ENCODE measurements at places on chromosomes 6 and 20. TPM values are rescaled to one million over a fixed set of nuclear protein-coding genes. Genes with fewer than 3 reads are reported as not detected.

DNA sequence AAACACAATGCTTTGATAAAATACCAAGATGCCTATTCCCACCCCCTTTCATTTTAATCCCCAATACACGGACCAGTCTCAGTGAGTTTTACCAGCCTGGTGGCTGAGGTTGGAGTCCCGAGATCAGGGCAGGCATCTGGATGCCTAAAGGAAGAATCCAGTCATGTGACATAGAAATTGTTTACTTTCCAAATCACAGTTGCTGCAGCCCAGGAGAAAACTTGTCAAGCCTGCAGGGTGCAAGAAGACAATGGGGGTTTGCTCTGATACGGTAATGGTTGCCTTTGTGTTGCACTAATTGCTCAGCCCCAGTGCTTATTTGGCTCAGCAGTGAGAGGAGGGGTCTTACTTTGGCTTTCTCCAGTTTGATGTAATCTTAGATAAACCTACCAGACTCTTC is 308.5 kb upstream of the POU3F2 start:
- H3K27ac ChIP-seq, result no peak overlapping the region
- no peak overlapping the region for H3K4me3 ChIP-seq
- no peaks in the 10 kb centered on the region for H3K4me1 ChIP-seq
- no peaks in the 10 kb centered on the region for H3K36me3 ChIP-seq
- DNase-seq, result no peak

DNA sequence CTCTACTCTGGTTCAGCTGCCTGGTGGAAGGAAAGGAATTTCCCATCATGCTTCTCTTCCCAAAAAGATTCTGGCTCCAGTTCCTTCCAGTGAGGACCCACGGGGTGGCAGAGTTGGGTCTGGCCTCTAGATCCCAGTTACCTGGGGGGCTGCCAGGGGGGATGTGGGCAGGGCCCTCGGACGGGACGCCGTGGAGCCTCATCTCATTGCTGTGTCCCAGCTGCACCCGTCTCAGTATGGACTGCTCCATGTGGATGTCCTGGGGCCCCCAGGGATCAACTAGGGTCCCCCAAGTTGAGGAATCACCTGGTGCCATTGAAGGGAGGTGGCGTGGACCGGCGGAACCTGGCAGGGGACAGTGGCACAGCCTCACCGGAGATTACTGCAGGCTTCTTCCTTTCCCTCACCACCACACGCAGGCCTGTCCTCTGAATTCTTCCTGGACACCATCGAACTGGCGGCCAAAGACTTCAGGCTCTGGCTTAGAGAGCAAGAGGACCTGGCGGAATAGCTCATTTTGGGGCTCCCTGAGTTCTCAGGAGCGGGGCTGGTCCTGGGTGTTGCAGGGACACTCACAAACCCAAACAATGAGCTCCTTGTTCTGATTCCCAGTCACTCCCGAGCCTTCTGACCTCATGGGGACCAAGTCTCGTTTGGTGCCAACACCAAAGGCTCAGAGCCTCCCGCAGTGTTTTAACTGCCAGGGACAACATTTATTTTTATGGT is 8.5 kb downstream of the ZBP1 start:
- DNase-seq, result peak; percentile 58
- no peaks in the 10 kb centered on the region for H3K4me1 ChIP-seq
- peaks cover 2% of the 10 kb centered on the region for H3K27me3 ChIP-seq
- H3K4me3 ChIP-seq, result no peak overlapping the region
- no peak overlapping the region for H3K27ac ChIP-seq

- no peaks in the 10 kb centered on the region for H3K36me3 ChIP-seq
- H3K4me1 ChIP-seq, result no peaks in the 10 kb centered on the region
- H3K27me3 ChIP-seq, result no peaks in the 10 kb centered on the region
- DNase-seq, result no peak
- H3K4me3 ChIP-seq, result no peak overlapping the region
Measured at GRCh38 chr6:22343864-22344263, 47.0 kb upstream of the PRL start.

DNA sequence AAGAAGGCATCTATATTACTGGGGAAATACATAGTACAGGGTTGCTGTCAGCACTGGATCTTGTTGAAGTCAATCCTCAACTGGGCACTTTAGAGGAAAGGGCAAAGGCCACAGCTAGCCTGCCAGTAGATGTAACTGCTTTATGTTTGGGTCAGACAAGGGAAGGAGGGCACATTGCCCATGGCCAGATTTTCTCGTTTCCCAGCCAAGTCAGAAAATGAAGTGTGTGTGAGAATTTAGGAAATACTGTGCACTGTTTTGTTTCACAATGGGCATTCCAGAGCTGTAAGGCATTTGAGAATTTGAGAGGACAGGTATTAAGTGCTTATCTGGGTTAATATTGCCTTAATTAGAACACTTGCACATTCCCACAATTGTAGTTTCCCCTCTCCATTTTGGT is 183.9 kb upstream of the MCHR2 start:
- no peaks in the 10 kb centered on the region for H3K27me3 ChIP-seq
- no peak overlapping the region for H3K4me3 ChIP-seq
- peaks cover 21% of the 10 kb centered on the region for H3K4me1 ChIP-seq
- H3K36me3 ChIP-seq, result no peaks in the 10 kb centered on the region
- DNase-seq, result no peak
- H3K27ac ChIP-seq, result no peak overlapping the region

GRCh38 chr6:107743311-107743710 is 80.8 kb downstream of the SCML4 start:
- no peak overlapping the region for H3K4me3 ChIP-seq
- 0 out of 2 replicates have a peak, but pooled peaks cover 7% of the 10 kb centered on the region for H3K27me3 ChIP-seq
- no peaks in the 10 kb centered on the region for H3K36me3 ChIP-seq
- no peak overlapping the region for H3K27ac ChIP-seq
- DNase-seq, result no peak

DNA sequence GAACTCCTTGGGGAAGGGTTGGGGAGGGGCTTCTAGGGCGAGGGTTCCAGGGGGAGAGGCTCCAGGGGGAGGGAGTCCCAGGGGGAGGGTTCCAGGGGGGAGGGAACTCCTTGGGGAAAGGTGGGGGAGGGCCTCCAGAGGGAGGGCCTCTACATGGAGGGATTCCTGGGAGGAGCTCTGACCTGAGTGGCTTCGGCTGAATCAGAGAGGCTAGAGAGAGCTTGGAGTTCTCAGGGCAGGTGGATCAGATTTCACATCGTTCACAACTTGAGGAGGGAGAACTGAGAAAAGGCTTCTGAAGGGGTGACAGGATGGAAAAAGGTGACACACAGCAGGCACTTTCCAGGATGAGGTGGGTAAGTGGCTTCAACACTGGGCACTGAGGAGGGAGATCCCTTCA is 49.1 kb downstream of the DAAM2 start:
- no peaks in the 10 kb centered on the region for H3K27me3 ChIP-seq

GRCh38 chr6:45727819-45728449 is 287.7 kb downstream of the CLIC5 start:
- H3K27me3 ChIP-seq, result no peaks in the 10 kb centered on the region
- no peak overlapping the region for H3K27ac ChIP-seq
- no peaks in the 10 kb centered on the region for H3K36me3 ChIP-seq
- H3K4me1 ChIP-seq, result peaks cover 29% of the 10 kb centered on the region
- DNase-seq, result peak; percentile 84
- no peak overlapping the region for H3K4me3 ChIP-seq

DNA sequence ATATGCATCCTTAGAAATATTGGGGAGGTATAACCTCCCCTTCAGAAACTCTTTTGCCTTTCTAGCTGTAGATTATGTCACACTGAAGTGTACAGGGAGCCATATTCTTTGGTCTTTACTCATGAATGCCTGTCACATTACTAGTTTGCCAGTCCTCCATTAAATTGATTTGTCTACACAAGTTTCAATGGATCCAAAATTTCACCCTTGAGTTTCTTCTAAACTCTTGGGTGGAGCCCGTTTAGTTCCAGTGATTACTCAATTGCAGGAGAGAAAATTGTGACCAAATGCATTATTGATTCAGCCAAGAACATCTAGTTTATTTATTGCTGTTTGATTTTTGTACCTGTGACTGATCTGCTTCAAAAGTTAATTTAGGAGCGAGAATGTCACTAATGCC is 60.4 kb upstream of the TFB1M start:
- no peak for DNase-seq
- H3K27ac ChIP-seq, result no peak overlapping the region
- H3K27me3 ChIP-seq, result no peaks in the 10 kb centered on the region
- H3K4me1 ChIP-seq, result no peaks in the 10 kb centered on the region
- H3K4me3 ChIP-seq, result no peak overlapping the region

- H3K27ac ChIP-seq, result no peak overlapping the region
- no peak for DNase-seq
- no peak overlapping the region for H3K4me3 ChIP-seq
- no peaks in the 10 kb centered on the region for H3K36me3 ChIP-seq
- no peaks in the 10 kb centered on the region for H3K4me1 ChIP-seq
- peaks cover 42% of the 10 kb centered on the region for H3K27me3 ChIP-seq
Measured at GRCh38 chr20:63031251-63032014, 24.7 kb upstream of the BHLHE23 start.

- H3K4me1 ChIP-seq, result no peaks in the 10 kb centered on the region
- DNase-seq, result no peak
- H3K27me3 ChIP-seq, result no peaks in the 10 kb centered on the region
- H3K36me3 ChIP-seq, result no peaks in the 10 kb centered on the region
- H3K27ac ChIP-seq, result no peak overlapping the region
- no peak overlapping the region for H3K4me3 ChIP-seq
Measured at GRCh38 chr20:3740615-3741301, 8.3 kb downstream of the HSPA12B start.

- H3K27me3 ChIP-seq, result no peaks in the 10 kb centered on the region
- H3K4me3 ChIP-seq, result no peak overlapping the region
- DNase-seq, result no peak
Measured at GRCh38 chr6:13217206-13217905, 111.0 kb downstream of the TBC1D7 start.

GRCh38 chr6:57173056-57173885 is 1.1 kb downstream of the BAG2 start:
- H3K4me3 ChIP-seq, result peak overlapping the region; percentile 78
- H3K4me1 ChIP-seq, result peaks cover 8% of the 10 kb centered on the region
- DNase-seq, result peak; percentile 18
- H3K36me3 ChIP-seq, result peaks cover 6% of the 10 kb centered on the region
- H3K27me3 ChIP-seq, result no peaks in the 10 kb centered on the region
- H3K27ac ChIP-seq, result peak overlapping the region; percentile 84

DNA sequence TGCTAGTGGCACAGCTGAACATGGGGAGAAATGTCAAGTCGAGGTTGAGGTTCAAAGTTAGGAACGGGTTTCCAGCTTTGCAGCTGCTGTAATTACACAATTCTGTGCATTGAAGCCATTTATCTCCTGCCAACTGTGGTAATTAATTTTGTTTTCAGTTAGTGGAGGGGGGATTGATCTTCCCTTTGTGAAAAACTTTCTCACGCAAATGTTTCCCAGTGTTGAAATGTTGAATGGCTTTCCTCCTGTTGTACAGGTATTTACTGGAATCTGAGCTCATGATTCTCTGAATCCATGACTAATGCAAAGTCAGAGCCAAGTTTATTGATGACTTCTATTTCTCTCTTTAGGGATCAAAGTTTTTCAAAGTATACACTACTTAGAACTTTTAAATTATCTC is 198.4 kb upstream of the SLC35B3 start:
- no peaks in the 10 kb centered on the region for H3K27me3 ChIP-seq
- H3K4me3 ChIP-seq, result no peak overlapping the region
- H3K36me3 ChIP-seq, result no peaks in the 10 kb centered on the region
- H3K4me1 ChIP-seq, result no peaks in the 10 kb centered on the region
- no peak overlapping the region for H3K27ac ChIP-seq

- H3K36me3 ChIP-seq, result no peaks in the 10 kb centered on the region
- peaks cover 5% of the 10 kb centered on the region for H3K27me3 ChIP-seq
- H3K4me1 ChIP-seq, result no peaks in the 10 kb centered on the region
- H3K27ac ChIP-seq, result no peak overlapping the region
Measured at GRCh38 chr20:39661833-39662232, 699.7 kb downstream of the DHX35 start.

- no peaks in the 10 kb centered on the region for H3K36me3 ChIP-seq
- DNase-seq, result no peak
- H3K4me3 ChIP-seq, result no peak overlapping the region
- H3K27ac ChIP-seq, result no peak overlapping the region
- peaks cover 4% of the 10 kb centered on the region for H3K4me1 ChIP-seq
Measured at GRCh38 chr20:49919461-49919860, 4.1 kb upstream of the SPATA2 start.

DNA sequence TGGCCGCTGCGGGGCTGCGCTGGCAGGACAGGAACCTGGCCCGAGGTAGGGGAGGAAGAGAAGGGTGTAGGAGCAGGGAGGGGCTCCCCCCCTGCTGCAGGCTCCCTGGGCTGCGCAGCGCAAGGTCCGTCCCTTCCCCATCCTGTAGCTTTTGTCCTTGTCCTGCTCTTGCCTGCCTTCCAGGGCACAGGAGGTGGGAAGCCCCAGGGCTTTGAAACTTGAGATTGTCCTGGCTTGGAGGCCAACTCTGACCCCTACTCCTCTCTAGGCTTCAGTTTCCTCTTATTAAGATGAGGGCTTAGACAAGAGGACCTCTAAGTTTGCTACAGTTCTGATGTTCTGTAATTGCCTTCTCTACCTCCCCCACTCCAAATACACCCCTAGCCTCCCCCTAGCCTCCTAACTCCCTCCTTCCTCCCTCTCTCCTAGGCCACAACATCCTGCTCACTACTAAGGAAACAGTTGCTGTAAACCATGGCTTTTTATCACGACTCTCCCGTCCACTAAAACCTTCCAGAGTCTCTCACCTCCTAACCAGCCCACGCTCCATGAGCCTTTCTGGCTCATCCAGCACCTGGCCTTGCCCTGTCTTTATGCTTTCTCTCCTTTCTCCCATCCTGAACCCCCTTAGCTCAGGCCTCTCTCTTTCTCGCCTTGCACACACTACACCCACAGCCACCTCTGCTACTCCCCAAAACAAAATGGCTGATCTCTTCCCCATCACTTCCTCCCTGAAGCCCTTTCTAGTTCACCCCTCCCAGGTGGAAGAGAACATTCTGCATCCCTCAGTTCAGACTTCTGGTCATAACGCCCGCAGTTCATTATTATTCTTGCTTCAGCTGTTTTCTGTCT is 10.2 kb downstream of the UNC5CL start:
- H3K27me3 ChIP-seq, result no peaks in the 10 kb centered on the region
- peaks cover 13% of the 10 kb centered on the region for H3K4me1 ChIP-seq
- H3K36me3 ChIP-seq, result no peaks in the 10 kb centered on the region
- H3K27ac ChIP-seq, result peak overlapping the region; percentile 41
- DNase-seq, result peak; percentile 47

GRCh38 chr6:166419286-166419685 is 36.5 kb upstream of the MPC1 start:
- H3K4me3 ChIP-seq, result no peak overlapping the region
- peak overlapping the region; percentile 30 for H3K27ac ChIP-seq
- H3K4me1 ChIP-seq, result peaks cover 18% of the 10 kb centered on the region
- H3K36me3 ChIP-seq, result no peaks in the 10 kb centered on the region
- H3K27me3 ChIP-seq, result no peaks in the 10 kb centered on the region
- peak; percentile 81 for DNase-seq

The COL21A1 gene
- total RNA-seq, result 1.2 TPM

The LGSN gene
- total RNA-seq, result not detected

The OR12D3 gene
- not detected for total RNA-seq

The TRIM27 gene
- total RNA-seq, result 48.2 TPM

The NKX2-4 gene
- total RNA-seq, result 3.9 TPM

The NR2E1 gene
- 0.13 TPM for total RNA-seq

The GRM1 gene
- total RNA-seq, result 0.13 TPM

The ZGPAT gene
- 26.2 TPM for total RNA-seq

The CALHM4 gene
- total RNA-seq, result not detected

The BMP6 gene
- total RNA-seq, result 2.2 TPM

Data from SJCRH30 (cell line).